ENCODE measurements at places on chromosomes 16 and 17.

GRCh38 chr17:20774472-20775135 is 195.1 kb downstream of the CDRT15L2 start:
- no peak for DNase-seq

DNA sequence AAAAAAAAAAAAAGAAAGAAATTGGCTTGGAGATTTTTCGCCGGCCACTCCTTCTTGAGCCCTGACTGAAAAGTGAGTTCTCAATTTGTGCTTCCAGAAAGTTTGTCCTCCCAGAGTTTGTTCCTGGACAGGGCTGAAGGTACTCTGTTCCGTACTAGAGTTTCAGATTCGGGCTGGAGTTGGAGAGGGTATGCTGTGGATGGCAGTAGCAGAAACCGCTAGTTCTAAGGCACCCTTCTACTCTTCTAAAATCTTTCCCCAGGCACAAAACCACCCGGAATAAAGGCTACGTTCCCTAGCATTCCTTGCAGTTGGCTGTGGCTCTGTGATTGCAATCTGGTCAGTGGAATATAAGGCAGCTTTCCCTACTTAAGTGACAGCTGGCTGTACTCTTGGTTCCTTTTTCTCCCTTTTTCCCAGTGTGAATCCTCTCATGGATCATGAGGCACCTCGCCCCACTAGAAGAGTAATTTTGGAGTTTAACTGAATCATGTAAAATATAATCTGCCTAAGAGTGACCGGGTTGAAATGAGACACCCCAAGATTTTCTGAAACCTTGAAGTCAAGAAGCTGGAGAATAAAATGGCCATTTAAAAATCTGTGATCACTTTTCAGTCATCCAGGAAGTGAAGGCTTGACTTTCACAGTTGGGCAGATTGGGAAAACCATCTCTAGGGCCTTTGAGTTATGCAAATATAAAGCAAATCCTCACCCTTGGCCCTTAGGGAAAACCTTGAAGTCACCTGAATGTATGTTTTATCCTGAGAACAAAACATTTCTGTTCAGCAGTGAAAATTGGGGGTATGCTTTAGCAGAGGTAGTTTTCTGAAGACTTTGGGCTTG is 901 bp upstream of the HEATR6 start:
- no peak for DNase-seq

DNA sequence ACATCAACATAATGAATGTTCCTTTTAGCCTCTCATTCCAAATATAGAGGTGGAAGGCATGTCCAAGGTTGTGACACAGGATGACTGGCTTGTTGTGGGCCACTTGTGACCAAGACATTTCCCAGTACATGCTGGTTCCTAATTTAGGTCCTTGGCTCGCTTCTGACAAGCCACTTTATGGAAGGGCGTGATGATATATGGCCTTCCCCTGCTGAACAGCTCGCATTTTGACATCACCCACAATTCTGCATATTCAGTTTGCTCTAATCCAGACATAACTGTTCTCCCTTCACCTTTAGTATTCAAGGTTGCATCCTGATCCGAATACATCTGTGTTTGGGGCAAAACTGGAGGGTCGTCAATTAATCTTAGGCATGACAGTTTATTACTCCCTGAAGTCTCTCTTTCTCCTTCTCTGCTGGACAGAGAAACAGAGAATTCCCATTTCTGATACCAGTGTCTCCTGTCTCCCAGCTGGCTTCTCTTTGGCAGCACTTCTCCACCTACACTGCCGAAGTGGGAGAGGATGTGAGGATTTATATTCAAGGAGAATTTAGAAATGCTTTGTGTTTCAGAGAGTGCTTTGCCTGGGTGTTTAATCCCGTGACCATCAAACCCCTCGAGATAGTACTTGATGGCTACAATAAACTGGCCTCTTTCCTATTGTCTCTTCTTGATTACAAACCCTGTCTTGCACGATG is 815.5 kb upstream of the RBFOX1 start:
- no peak for DNase-seq

DNA sequence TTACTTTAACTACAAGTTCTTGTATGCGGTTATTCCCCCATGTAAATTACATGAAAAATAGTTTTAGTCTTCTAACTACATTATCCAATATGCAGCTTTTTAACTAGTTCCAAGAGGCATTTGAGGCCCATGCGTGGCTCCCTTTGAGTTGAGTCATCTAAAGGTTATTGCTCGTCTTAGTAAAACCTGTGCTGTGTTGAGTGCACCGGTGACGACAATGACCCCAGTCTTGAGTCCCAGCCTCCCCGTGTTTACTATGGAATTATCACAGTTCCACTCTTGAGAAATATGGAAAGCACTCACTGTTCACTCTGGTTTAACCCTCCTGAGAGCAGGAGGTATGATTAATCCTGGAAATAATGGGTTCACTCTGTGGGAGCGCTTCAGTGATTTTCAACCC is 119.2 kb downstream of the PITPNC1 start:
- no peak for DNase-seq

Measured in HS-27A (cell line).